Hematopoietic multipotent progenitor cell treated with erythropoietin and hydrocortisone succinate and interleukin-3 and kit ligand, for 6 days (in vitro differentiated cells): ENCODE measurements at places on chromosomes 12 and 14.

DNA sequence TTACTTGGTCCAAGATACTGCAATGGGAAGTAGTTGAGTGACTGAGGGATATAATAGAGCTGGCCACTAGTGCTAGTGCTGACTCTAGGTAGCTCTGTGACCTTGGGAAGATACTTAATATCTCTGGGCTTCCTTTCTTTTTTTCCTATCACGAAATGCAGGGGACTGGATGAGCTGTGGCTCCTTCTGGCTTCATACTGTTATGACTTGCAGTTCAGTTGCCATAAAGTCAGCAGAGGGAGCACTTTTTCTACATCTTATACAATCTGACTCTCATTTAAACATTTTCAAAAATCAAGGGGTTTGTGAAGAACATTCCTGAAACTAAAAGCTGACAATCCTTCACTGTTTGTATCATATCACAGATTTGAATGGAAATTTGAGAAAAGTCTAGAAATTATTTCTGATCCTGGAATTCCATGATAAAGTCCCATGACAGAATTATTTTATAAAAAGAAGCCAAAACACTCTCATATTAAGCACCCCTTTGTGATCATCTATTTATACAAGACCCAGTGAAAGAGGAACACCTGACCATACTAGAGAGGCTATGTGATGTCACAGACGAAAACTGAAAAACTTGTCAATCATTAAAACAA, 5.3 kb downstream of the BHLHE41 start:
- peak; percentile 74 for DNase-seq

DNA sequence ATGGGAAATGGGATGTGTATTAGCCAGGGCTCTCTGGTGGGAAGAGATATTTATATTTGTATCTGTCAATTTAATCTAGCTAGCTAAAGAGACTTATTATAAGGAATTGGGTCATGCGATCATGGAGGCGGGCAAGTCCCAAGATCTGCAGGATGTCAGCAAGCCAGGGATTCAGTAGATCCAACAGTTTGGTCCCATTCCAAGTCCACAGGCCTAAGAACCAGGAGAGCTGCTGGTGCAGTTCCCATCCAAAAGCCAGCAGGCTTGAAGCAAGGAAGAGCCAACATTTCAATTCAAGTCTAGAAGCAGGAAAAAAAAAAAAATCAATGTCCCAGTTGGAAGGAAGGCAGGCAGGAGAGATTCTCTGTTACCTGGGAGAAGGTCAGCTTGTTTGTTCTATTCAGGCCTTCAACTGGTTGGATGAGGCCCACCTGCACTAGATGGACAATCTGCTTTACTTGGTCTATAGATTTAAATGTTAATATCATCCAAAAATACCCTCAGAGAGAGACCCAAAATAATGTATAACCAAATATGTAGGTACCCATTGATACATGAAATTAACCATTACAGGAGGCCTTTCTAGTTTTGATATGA, 60.7 kb upstream of the BCAT1 start:
- DNase-seq: no peak

DNA sequence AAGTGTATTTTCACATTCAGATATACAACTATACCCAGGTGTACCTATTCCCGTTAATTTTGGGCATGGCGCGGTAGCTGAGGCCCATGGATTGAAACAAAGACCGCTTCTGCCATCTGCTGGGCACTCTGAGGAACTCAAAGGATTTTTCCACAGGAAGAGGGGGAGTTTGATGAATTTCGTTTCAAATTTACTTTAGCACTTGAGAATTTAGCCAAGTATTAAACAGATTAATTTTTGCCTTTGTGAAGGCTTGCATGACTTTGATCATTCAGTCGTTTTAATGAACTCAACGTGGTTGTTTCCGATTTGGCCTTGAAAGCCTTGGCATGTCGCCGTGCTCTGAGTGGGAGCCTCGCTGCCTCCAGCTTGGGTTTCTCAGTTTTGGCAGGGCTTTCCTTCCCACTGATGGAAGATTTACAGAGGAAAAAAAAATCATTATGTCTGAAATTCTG, 153.2 kb upstream of the DDHD1 start:
- peak; percentile 73 for DNase-seq

DNA sequence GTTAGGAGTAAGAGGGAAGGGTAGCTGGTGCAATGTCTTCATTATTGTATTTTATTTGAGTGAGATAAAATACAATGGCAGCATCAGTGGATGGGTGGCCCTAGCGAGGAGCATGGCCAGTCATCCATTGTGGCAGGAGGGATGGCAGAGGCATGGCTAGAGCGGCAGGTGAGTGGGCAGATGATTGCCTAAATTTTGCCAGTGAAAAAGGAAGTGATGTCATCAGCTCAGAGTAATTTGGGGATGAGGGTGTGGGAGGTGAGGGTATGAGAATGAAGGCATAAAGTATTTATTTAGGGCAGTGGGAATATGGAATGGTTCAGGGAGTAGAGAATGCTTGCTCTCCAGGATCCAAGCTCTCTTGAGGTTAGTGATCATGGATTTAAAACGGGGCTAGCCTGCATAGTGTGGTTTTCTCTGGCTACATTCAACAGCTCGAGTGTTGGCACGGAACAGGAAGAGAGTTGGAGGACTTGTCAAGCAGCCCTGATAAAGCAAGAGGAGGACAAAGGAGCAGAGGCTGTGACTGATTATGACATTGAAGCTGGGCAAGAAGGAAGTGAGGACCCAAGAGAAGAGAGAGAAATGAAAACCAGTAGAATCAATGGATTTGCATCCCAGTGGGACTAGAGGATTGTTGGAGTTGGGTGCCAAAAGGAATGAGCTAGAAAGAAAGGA, 18.7 kb upstream of the SERPINA6 start:
- DNase-seq: no peak

GRCh38 chr12:13443498-13443897, 247.0 kb downstream of the EMP1 start:
- DNase-seq: no peak

DNA sequence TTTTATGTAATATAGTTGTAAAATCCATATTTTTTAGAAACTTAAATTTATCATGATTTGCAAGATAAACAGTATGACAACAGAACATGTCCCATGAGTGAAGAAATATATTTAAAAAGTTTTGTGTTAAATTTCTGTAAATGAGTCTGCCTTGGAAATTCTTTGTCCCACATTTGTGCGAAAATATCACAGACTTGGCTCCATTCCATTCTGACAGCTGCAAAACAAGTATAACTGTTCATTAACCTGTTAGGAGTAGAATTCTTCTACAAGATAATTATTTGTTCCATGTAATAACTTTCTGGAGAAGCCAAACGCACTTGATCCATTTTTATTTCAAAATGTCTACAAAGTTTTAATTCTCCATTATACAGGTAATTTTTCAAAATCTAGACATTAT, 37.9 kb downstream of the MDM1 start:
- DNase-seq: no peak

GRCh38 chr12:91833780-91834359, 311.8 kb downstream of the BTG1 start:
- no peak for DNase-seq

- peak; percentile 2 for DNase-seq
These were observed 95.4 kb upstream of the CDKN3 start for GRCh38 chr14:54301359-54301758.
